Thyroid gland (tissue), 4 donors: ENCODE measurements at places on chromosomes 13 and 19.

GRCh38 chr13:72317346-72318109 is 409.9 kb downstream of the MZT1 start:
- H3K4me3 ChIP-seq = no peak overlapping the region
- no peaks in the 10 kb centered on the region for H3K36me3 ChIP-seq
- DNase-seq = no peak
- no peaks in the 10 kb centered on the region for H3K27me3 ChIP-seq
- H3K4me1 ChIP-seq = no peaks in the 10 kb centered on the region

DNA sequence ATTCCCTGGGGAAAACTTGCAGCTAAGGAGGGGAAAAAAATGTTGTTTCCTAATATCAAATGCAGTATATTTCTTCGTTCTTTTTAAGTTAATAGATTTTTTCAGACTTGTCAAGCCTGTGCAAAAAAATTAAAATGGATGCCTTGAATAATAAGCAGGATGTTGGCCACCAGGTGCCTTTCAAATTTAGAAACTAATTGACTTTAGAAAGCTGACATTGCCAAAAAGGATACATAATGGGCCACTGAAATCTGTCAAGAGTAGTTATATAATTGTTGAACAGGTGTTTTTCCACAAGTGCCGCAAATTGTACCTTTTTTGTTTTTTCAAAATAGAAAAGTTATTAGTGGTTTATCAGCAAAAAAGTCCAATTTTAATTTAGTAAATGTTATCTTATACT is 33.6 kb downstream of the TNFSF11 start:
- H3K4me1 ChIP-seq = no peaks in the 10 kb centered on the region
- H3K36me3 ChIP-seq = no peaks in the 10 kb centered on the region
- DNase-seq = no peak
- no peaks in the 10 kb centered on the region for H3K27me3 ChIP-seq
- H3K4me3 ChIP-seq = no peak overlapping the region

GRCh38 chr19:40282209-40282580 is 3.0 kb downstream of the AKT2 start:
- no peak overlapping the region for H3K4me3 ChIP-seq
- peak overlapping the region; percentile 76 for H3K27ac ChIP-seq
- H3K27me3 ChIP-seq = no peaks in the 10 kb centered on the region
- H3K36me3 ChIP-seq = no peaks in the 10 kb centered on the region
- no peak for DNase-seq

GRCh38 chr13:71437704-71438103 is 429.3 kb downstream of the DACH1 start:
- no peaks in the 10 kb centered on the region for H3K27me3 ChIP-seq
- no peak overlapping the region for H3K4me3 ChIP-seq
- no peaks in the 10 kb centered on the region for H3K4me1 ChIP-seq
- H3K27ac ChIP-seq = no peak overlapping the region
- no peak for DNase-seq

DNA sequence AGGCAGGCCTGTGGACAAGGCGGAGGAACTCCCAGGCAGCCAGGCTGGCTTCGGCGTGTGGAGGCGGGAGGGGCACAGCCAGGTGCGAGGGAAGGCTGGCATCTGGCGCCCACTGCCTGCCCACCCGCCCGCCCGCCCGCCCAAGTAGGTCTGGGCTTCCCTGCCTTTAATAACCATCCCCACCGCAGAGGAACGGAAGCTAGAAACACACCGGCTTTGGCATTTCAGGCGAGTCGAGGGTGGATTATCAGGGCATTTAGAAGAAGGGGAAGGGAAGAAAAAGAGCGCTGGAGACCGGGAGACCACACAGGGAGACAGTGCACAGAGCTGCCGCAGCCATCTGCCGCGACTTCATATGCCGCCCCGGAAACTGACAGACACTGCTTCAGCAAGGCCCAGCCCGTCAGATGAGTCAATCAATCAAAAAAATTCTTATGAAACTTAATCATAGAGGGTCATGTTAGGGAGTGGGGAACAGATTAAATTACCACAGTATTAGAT is 199.7 kb downstream of the TSHZ3 start:
- H3K4me3 ChIP-seq = no peak overlapping the region
- no peaks in the 10 kb centered on the region for H3K36me3 ChIP-seq
- no peaks in the 10 kb centered on the region for H3K27me3 ChIP-seq
- peaks cover 6% of the 10 kb centered on the region for H3K4me1 ChIP-seq

- no peak for DNase-seq
- no peaks in the 10 kb centered on the region for H3K27me3 ChIP-seq
Observed at GRCh38 chr13:77521194-77521593, 14.3 kb upstream of the SCEL start.

- no peak for DNase-seq
- H3K27me3 ChIP-seq = no peaks in the 10 kb centered on the region
- H3K27ac ChIP-seq = no peak overlapping the region
Observed at GRCh38 chr13:27135023-27135422, 36.6 kb downstream of the USP12 start.

DNA sequence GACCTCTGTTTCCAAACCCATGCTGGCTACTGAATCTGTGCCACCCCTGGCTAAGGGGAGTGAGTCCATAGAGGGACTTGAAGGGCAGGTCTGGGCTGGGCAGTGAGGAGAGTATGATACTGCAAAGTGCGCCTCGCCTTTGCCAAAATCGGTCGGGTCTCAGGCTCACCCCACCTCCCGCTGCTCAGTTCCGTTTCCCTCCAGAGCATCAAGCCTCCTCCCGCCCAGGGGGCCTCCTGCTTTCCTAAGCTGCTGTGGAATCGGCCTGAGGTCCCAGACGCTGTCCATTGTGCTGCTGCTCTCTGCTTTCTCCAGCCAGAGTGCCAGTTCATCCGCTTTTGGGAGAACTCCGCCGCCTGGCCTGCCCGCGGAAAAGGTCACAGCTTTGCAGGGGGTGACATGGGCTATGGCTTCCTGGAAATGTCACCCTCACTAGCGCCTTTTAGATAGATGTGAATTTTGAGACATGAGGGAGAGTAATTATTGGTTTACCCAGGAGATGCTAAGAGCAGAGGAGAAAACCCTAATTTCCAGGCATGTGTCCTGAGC is 1418.4 kb downstream of the UQCRFS1 start:
- no peaks in the 10 kb centered on the region for H3K27me3 ChIP-seq
- peak; percentile 2 for DNase-seq
- peaks cover 12% of the 10 kb centered on the region for H3K4me1 ChIP-seq
- peak overlapping the region; percentile 83 for H3K27ac ChIP-seq
- peak overlapping the region; percentile 68 for H3K4me3 ChIP-seq
- peaks cover 4% of the 10 kb centered on the region for H3K36me3 ChIP-seq

DNA sequence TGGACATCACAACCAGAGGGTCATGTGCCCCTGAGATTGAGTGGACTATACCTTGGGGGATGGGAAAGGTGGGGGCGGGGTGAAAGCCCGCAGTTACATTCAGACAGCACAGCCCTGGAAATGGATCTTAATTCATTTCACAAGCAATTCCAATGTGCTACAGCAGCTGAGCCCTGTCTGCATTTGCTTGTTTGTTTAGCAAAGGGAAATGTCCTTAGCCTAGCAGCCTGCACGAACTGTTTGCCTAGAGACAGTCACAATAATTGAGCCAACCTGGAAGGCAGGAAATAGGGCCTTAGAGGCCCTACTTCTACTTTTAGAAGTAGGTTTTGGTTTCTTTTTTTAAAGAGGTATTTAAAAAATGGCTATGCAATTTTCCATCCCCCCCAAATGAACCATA is 177.3 kb upstream of the KL start:
- no peaks in the 10 kb centered on the region for H3K36me3 ChIP-seq
- H3K27me3 ChIP-seq = no peaks in the 10 kb centered on the region
- no peak overlapping the region for H3K4me3 ChIP-seq
- peaks cover 24% of the 10 kb centered on the region for H3K4me1 ChIP-seq

DNA sequence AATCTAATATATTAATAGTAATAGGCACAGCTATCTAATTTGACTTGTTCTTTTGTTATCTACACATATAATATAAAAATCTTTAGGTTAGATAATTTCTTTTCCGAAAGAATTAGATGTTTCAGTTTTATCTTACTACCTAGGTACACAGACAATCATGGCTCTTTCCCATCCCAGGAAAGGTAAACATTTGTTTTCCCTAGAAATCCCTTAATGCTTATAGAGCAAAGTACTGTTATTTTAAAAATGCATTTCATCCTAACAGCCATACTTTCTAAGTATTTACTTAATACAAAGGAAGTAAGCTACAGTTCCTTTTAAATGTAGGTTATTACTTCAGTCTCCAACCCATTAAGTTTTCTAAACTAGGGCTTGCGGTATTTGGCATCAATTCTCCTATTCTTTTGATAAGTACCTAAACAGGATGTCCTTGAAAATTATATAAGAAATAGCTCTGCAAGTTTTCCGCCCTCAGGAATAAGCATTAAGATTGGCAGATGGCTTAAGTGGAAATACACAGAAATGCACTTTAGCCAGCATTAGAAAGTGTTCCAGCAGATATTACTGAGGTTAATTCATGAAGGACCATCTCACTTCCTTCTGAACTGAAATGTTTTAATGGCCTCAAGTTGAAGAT is 616.2 kb upstream of the SPRY2 start:
- no peak overlapping the region for H3K27ac ChIP-seq
- no peaks in the 10 kb centered on the region for H3K36me3 ChIP-seq
- no peaks in the 10 kb centered on the region for H3K4me1 ChIP-seq
- H3K4me3 ChIP-seq = no peak overlapping the region
- no peak for DNase-seq

DNA sequence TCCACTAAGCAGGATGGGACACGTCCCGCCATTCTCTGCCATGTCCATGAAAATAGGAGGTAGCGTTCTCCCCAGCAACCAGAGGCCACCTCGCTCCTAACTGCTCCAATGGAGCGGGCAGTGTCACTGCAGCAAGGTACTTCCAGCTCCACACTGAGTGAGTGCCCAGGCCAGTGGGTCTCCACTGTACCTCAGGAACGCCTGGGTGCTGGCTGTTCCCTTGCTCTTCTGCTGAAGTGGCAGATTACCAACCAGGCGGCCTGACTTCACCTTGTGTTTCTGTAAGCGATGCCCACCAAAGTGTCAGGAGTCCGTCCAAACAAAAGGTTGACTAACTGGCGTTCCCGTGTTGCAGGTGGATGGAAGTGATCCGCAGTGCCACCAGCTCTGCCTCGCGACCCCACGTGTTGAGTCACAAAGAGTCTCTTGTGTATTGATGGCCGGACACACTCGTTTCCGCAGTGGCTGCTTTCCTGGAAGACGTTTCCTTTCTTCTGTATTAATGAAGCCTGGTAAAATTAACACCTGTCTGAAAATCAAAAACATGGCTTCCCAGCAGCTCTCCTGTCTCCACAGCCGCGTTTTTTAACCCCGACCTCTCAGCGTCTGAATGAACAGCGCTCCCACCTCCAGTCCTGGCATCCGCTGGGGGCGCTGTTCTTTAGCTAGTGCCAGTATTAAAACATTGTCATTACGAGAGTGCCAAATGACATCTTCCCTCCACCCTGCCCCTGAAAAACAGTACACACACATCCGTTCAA is 128.8 kb downstream of the STK24 start:
- H3K4me1 ChIP-seq = peaks cover 40% of the 10 kb centered on the region
- H3K27me3 ChIP-seq = no peaks in the 10 kb centered on the region
- peaks cover 31% of the 10 kb centered on the region for H3K36me3 ChIP-seq
- no peak overlapping the region for H3K4me3 ChIP-seq
- H3K27ac ChIP-seq = no peak overlapping the region

DNA sequence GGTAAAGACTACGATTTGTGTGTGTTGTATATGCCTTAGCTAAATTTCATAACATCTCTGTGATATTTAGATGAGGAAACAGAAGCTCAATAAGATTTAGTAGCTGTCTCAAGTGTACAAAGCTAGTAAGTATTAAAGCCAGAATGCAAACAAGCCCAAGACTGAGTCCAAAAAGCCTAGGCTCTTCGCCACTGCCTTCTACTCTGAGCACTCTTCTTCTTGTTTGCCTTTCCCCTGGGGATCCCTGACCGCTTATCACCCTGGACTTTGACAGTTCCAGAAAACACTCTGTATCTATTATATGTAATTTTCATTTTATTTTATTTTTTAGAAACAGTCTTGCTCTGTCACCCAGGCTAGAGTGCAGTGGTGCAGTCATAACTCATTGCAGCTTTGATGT is 5.8 kb downstream of the TM9SF2 start:
- DNase-seq = no peak
- no peak overlapping the region for H3K27ac ChIP-seq
- peaks cover 39% of the 10 kb centered on the region for H3K4me1 ChIP-seq
- no peaks in the 10 kb centered on the region for H3K27me3 ChIP-seq
- no peak overlapping the region for H3K4me3 ChIP-seq
- no peaks in the 10 kb centered on the region for H3K36me3 ChIP-seq

DNA sequence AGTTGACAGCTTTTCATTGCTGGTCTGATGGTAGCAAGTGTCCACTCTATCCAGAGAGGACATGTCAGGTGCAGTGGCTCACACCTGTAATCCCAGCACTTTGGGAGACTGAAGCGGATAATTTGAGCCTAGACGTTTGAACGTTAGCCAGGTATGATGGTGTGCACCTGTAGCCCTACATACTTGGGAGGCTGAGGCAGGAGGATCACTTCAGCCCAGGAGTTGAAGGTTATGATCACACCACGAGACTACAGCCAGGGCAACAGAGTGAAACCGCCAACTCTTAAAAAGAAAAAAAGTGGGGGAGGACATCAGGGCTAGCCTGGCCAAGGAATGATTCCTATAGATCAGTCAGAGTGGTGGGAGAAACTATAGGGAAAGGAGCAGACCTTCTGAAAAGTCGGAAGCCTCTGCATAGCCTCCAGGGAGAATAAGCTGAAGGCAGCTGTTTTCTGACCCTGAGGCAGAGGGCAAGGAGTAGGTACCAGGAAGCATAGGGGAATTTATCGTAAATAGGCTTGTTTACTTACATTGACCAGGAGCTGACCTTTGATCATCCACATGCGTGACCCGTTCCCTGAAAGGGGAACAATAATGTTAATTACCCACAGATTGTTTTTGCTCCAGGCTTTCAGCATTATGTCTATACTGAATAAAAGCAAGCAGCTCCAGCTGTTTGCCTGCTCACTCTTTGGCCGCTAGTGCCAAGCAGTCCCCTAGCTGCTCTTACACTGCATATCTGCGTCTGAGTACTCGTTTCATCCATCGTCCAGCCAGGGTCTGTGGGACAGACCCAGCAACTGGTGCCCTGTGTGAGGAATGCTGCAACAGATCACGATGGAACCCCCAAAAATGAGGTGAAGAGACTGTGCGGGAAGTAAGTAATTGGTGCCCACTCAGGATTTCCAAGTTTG is 161.6 kb downstream of the RNF17 start:
- DNase-seq = no peak
- H3K4me3 ChIP-seq = no peak overlapping the region
- no peaks in the 10 kb centered on the region for H3K36me3 ChIP-seq
- H3K27ac ChIP-seq = no peak overlapping the region
- no peaks in the 10 kb centered on the region for H3K27me3 ChIP-seq

- H3K27ac ChIP-seq = peak within 1 kb of the TSS; percentile 36
- no peaks in the 10 kb centered on the region for H3K36me3 ChIP-seq
- H3K4me1 ChIP-seq = no peaks in the 10 kb centered on the region
- DNase-seq = peak; percentile 64
- H3K4me3 ChIP-seq = peak within 1 kb of the TSS; percentile 55
Observed at GRCh38 chr13:44373601-44374347, at the start of gene SERP2. Gene SERP2, plus strand, starts transcription at chr13:44373824. Its CDS starts 202 bp downstream, at chr13:44374026.

- H3K36me3 ChIP-seq = no peaks in the 10 kb centered on the region
- no peak overlapping the region for H3K27ac ChIP-seq
- H3K4me1 ChIP-seq = no peaks in the 10 kb centered on the region
- no peaks in the 10 kb centered on the region for H3K27me3 ChIP-seq
- no peak overlapping the region for H3K4me3 ChIP-seq
- peak; percentile 15 for DNase-seq
Observed at GRCh38 chr13:75685239-75685697, 49.1 kb downstream of the LMO7 start.
